ENCODE measurements at places on chromosomes 3 and 15.
A peak's percentile ranks its signal among the peaks of the same experiment; 100 is the strongest.

- no peak for DNase-seq
- no peaks in the 10 kb centered on the region for H3K36me3 ChIP-seq
- no peak overlapping the region for H3K27ac ChIP-seq
- H3K4me3 ChIP-seq: no peak overlapping the region
- H3K27me3 ChIP-seq: no peaks in the 10 kb centered on the region
- no peaks in the 10 kb centered on the region for H3K4me1 ChIP-seq
Measured at GRCh38 chr15:20106026-20106425, 435.6 kb downstream of the GOLGA6L6 start.

DNA sequence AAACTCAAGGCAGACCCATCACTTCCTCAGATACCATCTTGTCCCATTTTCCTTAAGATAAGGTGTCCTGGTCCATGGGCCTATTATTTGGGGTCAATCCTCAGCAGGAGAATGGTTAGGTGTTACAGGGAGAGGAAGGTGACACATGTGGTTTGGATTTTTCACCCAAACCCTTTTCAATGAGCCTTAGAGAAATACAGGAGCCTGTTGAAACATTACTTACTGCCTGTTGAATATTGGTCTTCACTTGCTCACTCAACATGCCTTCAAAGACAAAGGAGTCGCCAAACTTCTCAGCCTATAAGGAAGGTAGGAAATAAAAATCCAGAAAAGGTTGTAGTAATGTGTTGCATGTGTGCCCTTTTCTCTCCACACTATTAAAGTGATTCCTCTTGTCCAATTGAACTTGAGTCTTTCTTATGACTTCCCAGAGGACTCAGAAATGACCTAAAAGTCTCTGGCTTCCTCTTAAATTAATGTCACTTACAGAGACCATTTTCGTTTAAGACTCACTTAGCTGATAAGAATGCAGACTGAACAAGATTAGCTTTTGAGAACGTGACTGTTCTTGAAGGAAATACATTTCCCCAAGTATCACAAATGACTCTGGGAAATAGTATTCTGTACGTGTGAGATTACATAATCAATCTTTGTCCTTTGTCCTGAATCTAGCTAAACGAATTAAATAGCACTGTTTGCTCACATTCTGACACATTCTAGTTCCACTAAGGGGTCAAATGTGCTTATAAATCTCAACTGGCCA lies 17.8 kb downstream of the SUMF1 start:
- H3K4me3 ChIP-seq: no peak overlapping the region
- H3K4me1 ChIP-seq: no peaks in the 10 kb centered on the region
- no peak for DNase-seq

DNA sequence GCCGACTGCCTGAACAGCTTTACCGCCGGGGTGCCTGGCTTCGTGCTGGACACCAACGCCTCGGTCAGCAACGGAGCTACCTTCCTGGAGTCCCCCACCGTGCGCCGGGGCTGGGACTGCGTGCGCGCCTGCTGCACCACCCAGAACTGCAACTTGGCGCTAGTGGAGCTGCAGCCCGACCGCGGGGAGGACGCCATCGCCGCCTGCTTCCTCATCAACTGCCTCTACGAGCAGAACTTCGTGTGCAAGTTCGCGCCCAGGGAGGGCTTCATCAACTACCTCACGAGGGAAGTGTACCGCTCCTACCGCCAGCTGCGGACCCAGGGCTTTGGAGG lies 815 bp downstream of the SPINT1 start:
- H3K36me3 ChIP-seq: no peaks in the 10 kb centered on the region
- H3K4me1 ChIP-seq: peaks cover 17% of the 10 kb centered on the region
- no peak overlapping the region for H3K27ac ChIP-seq
- H3K27me3 ChIP-seq: peaks cover 35% of the 10 kb centered on the region
- DNase-seq: no peak

GRCh38 chr3:42936157-42936981 lies 30.4 kb downstream of the ZNF662 start:
- no peaks in the 10 kb centered on the region for H3K4me1 ChIP-seq
- no peak overlapping the region for H3K27ac ChIP-seq
- peak; percentile 75 for DNase-seq
- H3K27me3 ChIP-seq: no peaks in the 10 kb centered on the region

GRCh38 chr3:105157766-105158085 lies 209.0 kb upstream of the ALCAM start:
- H3K4me3 ChIP-seq: no peak overlapping the region
- no peaks in the 10 kb centered on the region for H3K36me3 ChIP-seq
- H3K27ac ChIP-seq: no peak overlapping the region
- DNase-seq: no peak

DNA sequence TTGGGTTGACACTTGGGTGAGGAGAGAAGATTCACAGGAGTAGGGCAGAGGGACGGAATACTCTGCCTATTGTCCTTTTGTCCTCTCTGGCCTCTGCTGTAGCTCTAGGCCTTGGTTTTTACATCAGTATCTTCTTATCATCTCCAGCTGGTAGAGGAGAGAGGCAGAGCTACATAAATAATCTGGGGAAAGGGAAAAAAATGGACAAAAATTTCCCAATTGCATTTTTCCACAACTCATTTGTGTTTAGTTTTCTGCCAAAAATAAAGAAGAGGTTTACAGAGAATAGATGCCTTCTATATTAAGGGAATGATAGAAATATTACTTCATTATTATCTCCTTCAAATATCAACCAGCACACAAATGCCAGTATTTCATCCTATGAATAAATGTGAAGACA lies 216.4 kb upstream of the P2RY1 start:
- no peak for DNase-seq
- peaks cover 4% of the 10 kb centered on the region for H3K4me1 ChIP-seq
- no peak overlapping the region for H3K27ac ChIP-seq

DNA sequence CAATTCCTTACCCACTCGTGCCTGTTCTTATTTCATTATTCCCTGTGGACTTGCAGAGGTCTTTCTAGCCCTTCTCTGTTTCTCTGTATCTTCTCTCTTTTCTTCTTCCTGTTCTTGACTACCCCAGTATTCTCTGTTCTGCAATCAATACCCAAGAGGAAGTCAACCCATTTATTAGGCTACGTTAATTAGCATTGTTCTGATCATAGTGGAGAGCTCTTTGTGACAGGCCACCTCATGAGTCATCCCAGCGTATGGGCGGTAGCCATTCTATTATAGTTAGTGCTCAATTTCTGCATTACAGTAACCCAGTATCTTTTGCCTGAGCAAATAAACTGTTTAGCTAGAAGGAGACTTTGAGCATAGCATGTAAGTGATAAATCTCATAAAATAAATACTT lies 259.5 kb upstream of the GRM7 start:
- no peak for DNase-seq
- H3K27me3 ChIP-seq: no peaks in the 10 kb centered on the region
- no peak overlapping the region for H3K4me3 ChIP-seq
- no peaks in the 10 kb centered on the region for H3K4me1 ChIP-seq
- no peak overlapping the region for H3K27ac ChIP-seq
- no peaks in the 10 kb centered on the region for H3K36me3 ChIP-seq

GRCh38 chr3:178059836-178060235 lies 476.4 kb upstream of the KCNMB2 start:
- H3K4me1 ChIP-seq: peaks cover 2% of the 10 kb centered on the region
- no peak overlapping the region for H3K4me3 ChIP-seq
- H3K27ac ChIP-seq: no peak overlapping the region
- no peaks in the 10 kb centered on the region for H3K27me3 ChIP-seq

GRCh38 chr3:197512691-197513571 lies 42.8 kb downstream of the BDH1 start:
- no peak for DNase-seq
- no peak overlapping the region for H3K4me3 ChIP-seq
- no peak overlapping the region for H3K27ac ChIP-seq
- peaks cover 25% of the 10 kb centered on the region for H3K4me1 ChIP-seq
- peaks cover 2% of the 10 kb centered on the region for H3K36me3 ChIP-seq

GRCh38 chr3:57017459-57017845 lies 43.0 kb upstream of the SPATA12 start:
- H3K27ac ChIP-seq: peak overlapping the region; percentile 74
- H3K4me1 ChIP-seq: peaks cover 30% of the 10 kb centered on the region
- H3K36me3 ChIP-seq: no peaks in the 10 kb centered on the region
- no peak for DNase-seq
- no peak overlapping the region for H3K4me3 ChIP-seq
- H3K27me3 ChIP-seq: no peaks in the 10 kb centered on the region

DNA sequence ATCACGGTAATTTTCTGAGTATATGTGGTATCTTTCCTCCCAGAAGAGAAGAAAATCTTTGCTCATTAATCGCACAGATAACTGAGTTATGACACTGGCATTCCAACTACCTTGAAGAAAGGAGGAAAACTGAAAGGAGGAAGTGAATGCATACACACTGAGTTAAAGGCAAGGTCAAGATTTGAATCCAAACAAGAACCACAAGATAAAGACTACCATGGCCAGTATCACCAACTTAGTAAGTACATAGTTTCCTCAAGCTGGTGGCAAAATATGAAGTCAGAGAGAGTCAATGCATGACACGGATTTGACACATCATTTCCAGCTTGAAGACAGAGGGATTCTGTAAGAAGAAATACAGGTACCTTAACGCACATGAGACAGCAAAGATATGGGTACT lies 287.5 kb downstream of the ULK4 start:
- H3K27me3 ChIP-seq: no peaks in the 10 kb centered on the region
- no peak for DNase-seq
- H3K4me1 ChIP-seq: no peaks in the 10 kb centered on the region
- H3K27ac ChIP-seq: no peak overlapping the region
- H3K4me3 ChIP-seq: no peak overlapping the region

GRCh38 chr3:104412608-104413580 lies 953.8 kb upstream of the ALCAM start:
- no peak overlapping the region for H3K27ac ChIP-seq
- no peaks in the 10 kb centered on the region for H3K36me3 ChIP-seq
- H3K4me1 ChIP-seq: no peaks in the 10 kb centered on the region
- peak; percentile 16 for DNase-seq

GRCh38 chr3:54706738-54707137 lies 221.1 kb downstream of the LRTM1 start:
- no peaks in the 10 kb centered on the region for H3K27me3 ChIP-seq
- peak overlapping the region; percentile 25 for H3K27ac ChIP-seq
- H3K36me3 ChIP-seq: no peaks in the 10 kb centered on the region
- no peak overlapping the region for H3K4me3 ChIP-seq

GRCh38 chr3:114329823-114330222 lies 36.0 kb downstream of the TIGIT start:
- H3K27ac ChIP-seq: no peak overlapping the region
- H3K27me3 ChIP-seq: no peaks in the 10 kb centered on the region
- H3K36me3 ChIP-seq: peaks cover 3% of the 10 kb centered on the region
- no peak for DNase-seq
- H3K4me3 ChIP-seq: no peak overlapping the region

Data from muscle of leg (tissue), 16 donors.